ENCODE measurements at places on chromosomes 12 and 14.

DNA sequence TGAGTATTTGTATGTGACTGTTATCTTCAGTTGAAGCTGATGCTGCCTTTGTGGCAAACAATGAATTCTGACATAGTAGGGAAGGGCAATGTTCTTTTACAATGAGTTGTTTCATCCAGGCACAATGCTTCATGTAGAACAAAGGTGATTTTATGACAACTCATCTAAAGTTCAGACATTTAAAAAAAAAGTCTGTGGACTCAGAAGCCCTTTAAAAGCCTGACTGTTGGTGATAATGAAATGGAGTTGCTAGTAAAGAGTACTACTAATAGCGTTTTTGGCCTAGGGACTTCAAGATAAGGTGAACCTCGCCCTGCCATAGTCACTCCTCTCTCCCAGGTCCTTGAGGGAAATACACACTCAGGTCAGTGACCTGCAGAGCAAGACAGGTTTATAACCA lies 105.1 kb downstream of the AKAP6 start:
- no peak for DNase-seq

GRCh38 chr12:68139941-68140340 lies 19.6 kb downstream of the IFNG start:
- DNase-seq: no peak

GRCh38 chr12:106086696-106087095 lies 52.1 kb downstream of the NUAK1 start:
- no peak for DNase-seq

DNA sequence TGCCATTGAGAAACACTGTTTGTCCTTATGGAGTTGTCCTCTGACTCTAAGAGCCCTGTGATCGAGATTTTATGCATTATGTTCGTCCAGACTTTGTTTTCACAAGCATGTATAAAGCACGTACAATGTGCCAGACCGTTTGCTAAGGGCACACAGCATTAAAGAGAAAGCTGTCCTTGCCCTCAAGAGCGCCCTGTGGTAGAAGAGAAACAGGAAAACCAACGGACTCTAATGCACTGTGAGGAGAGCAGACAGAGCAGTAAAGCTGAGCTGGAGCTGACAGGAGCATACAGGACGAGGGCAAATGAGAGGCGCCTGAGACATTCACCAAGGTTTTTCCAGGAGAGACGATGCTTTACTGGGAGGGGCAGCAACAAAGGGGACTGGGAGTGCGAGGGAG lies 66.2 kb upstream of the OVCH1 start:
- DNase-seq: no peak

Measured in NCI-H187 (cell line).